ENCODE measurements at places on chromosomes 16 and 17.

- no peak for DNase-seq
Observed at GRCh38 chr17:64139542-64139941, 9.6 kb upstream of the ERN1 start.

DNA sequence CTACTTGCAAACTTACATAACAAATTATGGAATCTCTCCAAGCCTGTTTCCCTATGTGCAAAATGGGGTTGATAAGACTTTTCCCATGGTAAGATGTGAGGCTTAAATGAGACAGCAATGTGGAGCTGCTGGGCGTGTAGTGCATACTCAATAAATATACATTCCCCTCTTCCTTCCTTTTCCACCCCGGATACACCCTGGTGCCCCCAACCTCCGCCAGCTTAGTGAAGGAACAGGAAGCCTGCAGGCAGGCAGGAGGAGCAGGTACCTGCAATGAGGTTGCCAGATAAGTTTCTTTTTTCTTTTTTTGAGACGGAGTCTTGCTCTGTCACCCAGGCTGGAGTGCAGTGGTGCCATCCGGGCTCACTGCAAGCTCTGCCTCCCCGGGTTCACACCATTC lies 14.9 kb downstream of the C17orf50 start:
- DNase-seq, result no peak

GRCh38 chr16:9665851-9666271 lies 516.4 kb downstream of the GRIN2A start:
- DNase-seq, result no peak

GRCh38 chr17:17073030-17073564 lies 30.8 kb downstream of the MPRIP start:
- DNase-seq, result no peak

- no peak for DNase-seq
Observed at GRCh38 chr16:66376577-66377305, 10.2 kb downstream of the CDH5 start.

DNA sequence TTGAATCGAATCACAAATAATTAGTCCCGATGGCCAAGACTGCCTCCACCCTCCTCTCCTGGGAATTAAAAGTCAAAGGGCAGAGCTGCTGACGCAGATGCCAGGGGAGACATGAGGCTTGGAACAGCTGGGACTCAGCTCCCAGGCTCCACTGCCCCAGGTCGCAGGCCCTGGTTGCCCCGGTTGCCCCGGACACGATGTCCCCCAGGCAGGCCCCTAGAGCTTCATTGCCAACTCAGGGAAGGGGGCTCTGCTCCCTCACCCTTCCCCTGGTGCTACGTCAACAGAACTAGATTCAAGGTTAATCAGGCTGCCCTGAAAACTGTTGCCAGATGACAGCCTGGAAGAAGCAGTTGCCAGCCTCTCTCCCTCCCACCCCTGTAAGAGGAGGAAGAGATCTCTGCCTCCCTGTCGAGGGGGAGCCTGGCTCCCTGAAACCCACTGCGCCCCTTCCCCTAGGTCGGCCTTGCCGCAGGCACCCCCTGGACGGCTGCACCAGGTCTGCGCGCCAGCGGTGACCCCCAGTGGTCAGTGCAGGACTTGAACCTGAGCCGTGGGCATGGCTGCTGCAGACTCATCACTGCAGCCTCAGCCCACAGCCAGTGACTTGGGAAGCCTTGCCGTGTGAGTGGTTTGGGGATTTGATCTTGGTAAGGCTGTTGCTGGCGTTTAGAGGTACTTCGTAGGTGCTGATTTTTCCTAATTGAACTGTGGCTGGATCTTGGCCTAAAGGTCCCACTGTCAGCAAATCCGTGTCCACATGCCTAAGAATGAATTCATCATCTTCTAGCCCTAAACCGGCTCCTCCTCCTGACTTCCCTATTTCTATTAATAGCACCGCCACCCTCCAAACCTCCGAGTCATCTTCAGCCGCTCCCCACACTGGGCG lies 84.1 kb upstream of the TOB1 start:
- DNase-seq, result peak; percentile 66

GRCh38 chr16:30533748-30534367 lies 800 bp downstream of the ZNF747 start:
- peak; percentile 20 for DNase-seq

- no peak for DNase-seq
Observed at GRCh38 chr16:14564323-14564722, 65.7 kb downstream of the PARN start.

GRCh38 chr17:42578282-42578869 lies 847 bp upstream of the PSMC3IP start:
- peak; percentile 85 for DNase-seq

GRCh38 chr17:63954402-63955063 lies 18.2 kb downstream of the SCN4A start:
- DNase-seq, result peak; percentile 39

DNA sequence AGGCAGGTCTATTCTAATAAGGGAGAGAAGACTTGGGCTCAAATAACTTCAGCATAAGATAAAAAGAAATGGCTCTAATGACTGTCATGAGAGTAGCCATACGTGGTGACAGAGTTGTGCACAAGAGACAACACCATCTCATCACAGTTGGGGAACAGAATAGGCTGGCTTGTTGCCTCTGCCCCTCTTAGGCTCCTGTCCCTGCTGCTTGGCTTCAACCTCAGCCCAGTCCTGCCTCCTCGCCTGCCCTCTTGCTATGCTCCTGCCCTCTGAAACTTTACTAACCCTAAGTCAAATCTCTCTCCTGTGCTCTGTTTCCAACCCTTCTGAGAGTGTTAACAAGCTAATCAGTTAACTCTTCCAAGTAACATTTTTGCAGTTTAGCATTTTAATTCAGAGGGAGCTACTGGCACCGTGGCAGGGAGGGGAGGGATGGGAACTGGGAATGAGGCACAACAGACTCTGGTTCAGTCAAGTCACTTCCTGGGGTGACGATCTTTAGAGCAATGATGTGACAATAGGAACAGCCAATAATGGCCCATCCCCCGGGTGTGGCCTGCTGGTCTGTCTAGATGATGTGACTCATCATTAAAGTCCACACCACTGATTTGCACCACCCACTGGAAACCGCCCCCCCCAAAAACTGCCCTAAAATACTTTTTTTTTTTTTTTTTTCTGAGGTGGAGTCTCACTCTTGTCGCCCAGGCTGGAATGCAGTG lies 35.5 kb downstream of the DNAH17 start:
- no peak for DNase-seq

- peak; percentile 23 for DNase-seq
Observed at GRCh38 chr16:23557779-23558702, 514 bp downstream of the UBFD1 start.

DNA sequence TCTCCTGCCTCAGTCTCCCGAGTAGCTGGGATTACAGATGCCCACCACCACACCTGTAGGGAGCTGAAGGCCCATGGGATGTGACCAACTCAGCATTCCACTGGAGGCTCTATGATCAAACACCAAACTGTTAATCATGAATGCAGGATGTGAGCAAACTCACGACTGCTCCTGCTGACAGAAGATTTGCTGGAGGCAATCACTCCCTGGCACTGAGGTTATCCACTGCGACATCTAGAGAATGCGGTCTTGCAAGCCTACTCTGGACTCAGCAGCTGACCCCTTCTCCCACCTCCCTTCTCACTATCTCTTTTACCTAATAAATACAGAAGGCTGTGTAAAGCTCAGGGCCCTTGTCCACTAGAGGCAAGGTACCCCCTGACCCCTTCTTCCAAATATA lies 4.9 kb downstream of the TEX14 start:
- DNase-seq, result no peak

DNA sequence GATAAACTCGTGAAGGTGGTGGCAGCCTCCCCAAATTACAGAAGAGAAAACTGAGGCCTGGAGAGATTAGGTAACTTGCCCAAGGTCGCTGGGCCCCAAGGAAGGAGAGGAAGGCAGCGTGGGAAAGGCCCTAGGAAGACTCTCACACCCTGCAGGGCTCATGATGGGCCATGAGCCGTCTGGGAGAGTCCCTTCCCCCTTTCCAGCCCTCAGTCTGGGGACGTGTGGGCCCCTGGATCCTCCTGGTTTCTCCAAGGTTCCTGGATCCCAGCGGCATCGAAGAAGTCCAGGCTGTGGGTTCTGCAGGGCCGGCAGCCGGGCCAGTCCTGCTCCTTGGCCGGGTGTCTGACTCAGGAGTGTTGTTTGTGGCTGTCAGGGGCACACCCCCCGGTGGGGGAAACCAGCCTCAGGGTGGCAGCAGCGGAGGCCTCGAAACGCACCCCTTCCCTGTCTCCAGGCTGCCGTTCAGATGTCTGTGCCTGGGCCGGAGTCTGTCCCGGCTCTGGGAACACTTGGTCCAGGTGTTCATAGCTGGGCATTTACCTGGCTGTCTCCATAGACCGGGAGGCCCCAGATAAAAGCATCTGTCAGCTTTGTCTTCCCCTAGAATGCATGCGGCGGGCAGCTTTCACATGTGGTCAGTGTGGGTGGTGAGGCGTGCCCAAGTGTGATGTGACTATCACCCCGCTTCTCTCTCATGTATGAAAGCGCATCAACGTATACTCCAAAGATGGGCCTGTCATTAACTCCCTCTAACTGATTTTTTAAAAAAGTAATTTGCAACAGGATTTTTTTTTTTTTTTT lies 3.7 kb upstream of the RAP1GAP2 start:
- DNase-seq, result peak; percentile 70

- no peak for DNase-seq
Observed at GRCh38 chr16:48523415-48524204, 86.4 kb downstream of the N4BP1 start.

GRCh38 chr16:1691276-1691675 lies 13.2 kb downstream of the JPT2 start:
- no peak for DNase-seq

DNA sequence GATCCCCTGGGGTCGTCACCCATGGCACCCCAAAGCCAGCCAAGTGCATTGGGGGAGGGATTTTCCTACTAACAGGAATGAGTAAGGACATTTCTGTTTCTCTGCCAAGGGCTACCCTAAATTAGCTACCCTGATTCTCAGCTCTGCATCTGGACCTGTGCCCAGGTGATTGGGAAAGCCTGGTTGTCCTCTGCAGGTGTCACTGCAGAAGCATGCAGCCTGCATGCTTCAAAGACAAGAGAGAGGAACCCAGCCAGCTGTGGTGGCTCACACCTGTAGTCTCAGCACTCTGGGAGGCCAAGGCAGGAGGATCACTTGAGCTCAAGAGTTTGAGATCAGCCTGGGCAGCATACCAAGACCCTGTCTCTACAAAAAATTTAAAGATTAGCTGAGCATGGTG lies 19.6 kb downstream of the BEAN1 start:
- DNase-seq, result no peak

GRCh38 chr17:1022278-1023024 lies 25.5 kb downstream of the TIMM22 start:
- DNase-seq, result no peak

- DNase-seq, result peak; percentile 53
Observed at GRCh38 chr17:46212634-46213435, 19.6 kb upstream of the KANSL1 start.

- no peak for DNase-seq
Observed at GRCh38 chr17:4818276-4818675, 11.3 kb downstream of the PLD2 start.
